Natural killer cell (primary cell): ENCODE measurements at places on chromosomes 5 and 9.

GRCh38 chr9:122202111-122202510, 26.6 kb downstream of the LHX6 start:
- DNase-seq = no peak

DNA sequence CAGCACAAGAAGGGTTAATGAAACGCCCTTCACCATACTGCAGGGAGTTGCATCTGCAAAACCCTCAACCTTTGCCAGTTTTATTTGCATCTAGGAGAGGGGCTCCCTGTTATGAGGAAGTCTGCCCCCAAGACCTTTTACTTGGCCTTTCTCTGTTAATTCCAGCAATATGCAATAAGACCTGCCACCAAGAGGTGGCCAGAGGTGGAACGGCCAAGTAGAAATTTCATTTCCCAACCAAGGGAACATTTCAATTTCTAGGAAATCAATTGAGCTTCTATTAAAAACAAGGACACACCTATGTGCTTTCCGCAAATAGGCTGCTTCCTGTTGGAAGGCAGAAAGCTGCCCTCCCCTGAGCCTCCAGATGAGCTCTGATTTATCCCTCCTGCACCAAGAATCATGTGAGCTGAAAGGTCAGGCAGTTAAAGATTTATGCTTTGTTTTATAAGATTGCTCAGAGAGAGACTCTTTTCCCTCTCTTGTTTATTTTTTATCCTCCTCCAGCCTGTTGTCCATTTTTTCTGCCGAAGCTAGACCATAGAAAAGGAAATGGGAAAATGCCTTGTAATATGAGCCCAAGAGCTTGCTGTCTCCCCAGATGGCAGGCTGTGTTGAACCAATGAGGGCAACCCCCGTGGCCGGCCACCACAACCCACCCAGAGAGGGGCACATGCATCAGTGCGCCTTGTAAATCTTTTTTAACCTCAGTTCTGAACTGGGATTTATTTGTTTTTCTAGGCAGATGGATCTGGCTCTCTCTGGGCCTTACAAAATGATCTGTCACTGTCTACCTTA, 572.8 kb downstream of the TLE1 start:
- DNase-seq = no peak

DNA sequence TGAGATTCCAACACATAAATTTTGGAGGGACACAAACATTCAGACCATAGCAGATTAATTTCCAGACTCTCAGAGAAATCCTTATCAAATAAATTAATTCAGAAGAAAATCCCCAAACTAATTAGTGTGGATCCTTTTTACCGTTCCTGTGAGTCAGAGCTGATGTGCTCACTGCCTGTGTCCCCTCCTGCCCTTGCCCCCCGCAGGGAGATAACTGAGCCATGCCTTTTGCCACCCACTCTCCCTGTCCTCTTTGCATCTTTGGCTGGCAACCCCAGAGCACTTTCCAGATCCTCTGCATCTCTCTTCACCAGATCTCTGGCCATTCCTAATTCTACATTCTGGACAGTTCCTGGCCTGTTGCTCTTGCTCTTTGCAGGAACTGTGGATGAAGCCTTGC, 135.4 kb upstream of the MAP1B start:
- DNase-seq = no peak

DNA sequence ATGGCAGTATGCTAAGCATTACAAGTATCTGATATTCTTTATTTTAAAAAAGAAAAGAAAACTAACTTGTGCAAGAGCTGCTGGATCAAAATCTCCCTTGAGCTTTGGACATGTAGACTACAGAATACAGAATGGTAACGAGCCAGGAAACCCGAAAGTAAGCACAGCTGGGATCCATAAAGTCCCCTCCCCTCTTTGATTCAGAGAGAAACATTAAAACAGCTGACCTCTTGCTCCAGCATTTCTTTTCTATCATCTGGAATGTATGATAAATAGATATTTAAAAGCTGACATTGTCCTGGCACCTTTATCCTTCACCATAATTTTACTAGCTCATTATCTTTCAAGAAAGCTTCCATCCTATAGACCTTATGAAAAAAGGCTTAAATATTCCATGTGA, 28.2 kb upstream of the LPAR1 start:
- no peak for DNase-seq

GRCh38 chr5:944992-945685, 52.5 kb downstream of the TRIP13 start:
- no peak for DNase-seq

GRCh38 chr9:114005371-114006154, 72.5 kb downstream of the AMBP start:
- DNase-seq = no peak
